ENCODE measurements at places on chromosomes 2 and 18.

DNA sequence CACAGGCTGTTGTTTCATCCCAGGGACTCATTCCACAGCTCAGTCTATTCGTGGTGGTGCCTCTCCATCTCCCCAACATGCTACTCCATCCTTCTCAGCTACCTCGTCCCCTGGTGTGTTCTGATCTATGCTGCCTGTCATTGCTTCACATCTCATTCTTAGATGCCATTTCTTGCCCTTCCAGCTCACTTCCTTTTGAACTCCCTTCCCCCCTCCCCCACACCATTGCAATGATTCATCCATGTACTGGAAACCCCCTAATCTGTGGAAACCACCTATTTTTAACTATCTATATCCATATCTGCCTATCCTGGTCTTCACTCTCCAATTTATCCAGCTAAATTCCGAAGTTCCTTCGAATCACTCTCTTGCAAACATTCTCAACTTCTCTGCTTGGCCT is 65.7 kb upstream of the PARD3B start:
- no peak for DNase-seq

DNA sequence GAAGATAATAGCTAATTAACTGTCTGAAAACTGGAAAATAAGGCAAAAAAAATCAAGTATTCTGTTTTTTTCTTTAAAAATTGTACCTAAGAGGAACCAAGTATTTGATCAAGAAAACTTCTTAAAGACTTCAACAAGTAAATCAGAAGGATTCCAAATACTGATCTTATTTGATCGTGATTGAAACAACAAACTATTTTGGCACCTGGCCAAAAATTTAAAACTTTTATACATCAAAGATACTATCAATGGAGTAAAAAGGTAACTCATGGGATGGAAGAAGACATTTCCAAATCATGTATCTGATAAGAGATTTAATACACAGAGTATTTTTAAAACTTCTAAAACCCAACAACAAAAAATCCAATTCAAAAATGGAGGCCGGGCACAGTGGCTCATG is 46.7 kb downstream of the CFAP210 start:
- DNase-seq = no peak

DNA sequence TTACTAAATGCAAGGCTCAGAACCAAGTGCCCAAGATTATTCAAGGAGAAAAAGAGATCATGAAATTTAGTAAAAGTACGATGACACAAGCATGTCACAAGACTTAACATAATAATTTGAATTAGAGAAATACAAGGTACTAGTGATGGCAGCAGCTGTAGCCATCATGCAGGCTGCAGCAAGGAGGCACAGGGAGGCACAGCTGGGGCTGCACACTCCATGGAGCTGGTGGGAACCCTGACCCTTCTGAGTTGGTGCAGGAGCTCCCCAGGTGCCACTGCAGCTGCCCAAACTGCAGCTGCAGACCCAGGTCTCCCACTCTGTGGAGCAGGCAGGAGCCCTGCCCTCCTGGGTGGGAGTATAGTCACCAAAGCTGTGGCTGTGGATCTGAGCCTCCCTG is 46.0 kb downstream of the COL3A1 start:
- no peak for DNase-seq

DNA sequence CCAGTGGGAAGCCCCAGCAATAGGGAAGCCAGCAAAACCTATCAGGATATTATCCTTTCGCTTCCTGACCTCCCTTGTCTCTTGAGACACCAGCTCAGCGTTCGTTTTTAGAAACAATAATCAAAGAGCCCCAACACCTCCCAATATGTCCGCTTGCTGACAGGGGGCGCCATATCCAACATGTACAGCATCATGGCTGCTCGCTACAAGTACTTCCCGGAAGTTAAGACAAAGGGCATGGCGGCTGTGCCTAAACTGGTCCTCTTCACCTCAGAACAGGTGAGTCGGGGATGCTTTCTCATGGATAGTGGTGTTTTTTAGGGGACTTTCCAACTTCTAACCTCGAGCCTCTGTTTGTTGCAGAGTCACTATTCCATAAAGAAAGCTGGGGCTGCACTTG is 28.7 kb downstream of the GAD1 start:
- no peak for DNase-seq

GRCh38 chr2:96549967-96550786 is 13.6 kb downstream of the ARID5A start:
- DNase-seq = no peak

DNA sequence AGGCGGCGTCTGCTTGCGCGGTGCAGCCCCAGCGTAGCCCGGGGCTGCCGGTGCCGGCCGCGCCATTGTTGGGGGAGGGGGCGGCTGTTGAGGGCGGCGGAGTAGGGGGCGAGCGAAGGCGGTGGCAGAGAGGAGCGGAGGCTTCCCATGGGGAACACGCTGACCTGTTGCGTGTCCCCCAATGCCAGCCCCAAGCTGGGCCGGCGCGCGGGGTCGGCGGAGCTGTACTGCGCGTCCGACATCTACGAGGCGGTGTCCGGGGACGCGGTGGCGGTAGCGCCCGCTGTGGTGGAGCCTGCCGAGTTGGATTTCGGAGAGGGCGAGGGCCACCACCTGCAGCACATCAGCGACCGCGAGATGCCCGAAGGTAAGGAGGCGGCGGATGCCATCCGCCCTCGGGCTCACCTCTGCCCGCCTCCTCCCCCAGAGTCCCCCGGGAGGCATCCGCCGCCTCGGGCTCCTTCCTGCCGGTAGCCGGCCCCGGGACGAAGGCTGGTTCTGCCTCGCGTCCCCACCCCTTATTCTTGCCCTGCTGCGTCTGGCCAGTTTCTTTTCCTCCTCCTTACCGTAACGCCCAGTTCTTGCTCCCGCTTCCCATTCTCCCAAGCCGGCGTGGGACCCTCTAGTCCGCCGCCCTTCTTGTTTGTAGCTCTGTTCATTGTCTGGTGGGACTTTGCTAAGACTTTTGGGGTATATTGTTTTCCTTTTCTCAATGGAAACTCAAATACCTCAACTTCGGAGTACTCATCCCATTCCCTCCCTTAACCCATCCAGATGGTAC is 500 bp downstream of the CCNYL1 start:
- DNase-seq = peak; percentile 29

DNA sequence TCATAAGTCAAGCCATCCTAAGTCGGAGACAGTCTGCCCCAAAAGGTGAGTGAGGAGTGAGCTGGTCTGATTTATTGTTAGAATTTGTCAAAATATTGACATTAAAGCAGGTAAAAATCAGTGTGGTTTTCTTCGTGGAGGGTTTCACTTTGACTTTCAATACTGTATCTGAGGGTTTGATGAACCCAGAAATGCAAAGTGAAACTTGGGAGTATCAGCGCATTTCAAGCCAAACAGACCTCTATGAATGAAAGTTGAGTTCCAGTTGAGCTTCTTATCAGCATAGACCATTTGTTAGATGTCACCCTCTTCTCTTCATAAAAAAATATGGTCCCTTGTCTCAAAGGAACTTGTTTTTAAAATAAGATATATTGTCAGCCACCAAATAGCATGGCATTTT is 21.7 kb upstream of the CXCR4 start:
- no peak for DNase-seq

- DNase-seq = no peak
Measured at GRCh38 chr2:85579266-85579935, 2.0 kb downstream of the VAMP8 start.

DNA sequence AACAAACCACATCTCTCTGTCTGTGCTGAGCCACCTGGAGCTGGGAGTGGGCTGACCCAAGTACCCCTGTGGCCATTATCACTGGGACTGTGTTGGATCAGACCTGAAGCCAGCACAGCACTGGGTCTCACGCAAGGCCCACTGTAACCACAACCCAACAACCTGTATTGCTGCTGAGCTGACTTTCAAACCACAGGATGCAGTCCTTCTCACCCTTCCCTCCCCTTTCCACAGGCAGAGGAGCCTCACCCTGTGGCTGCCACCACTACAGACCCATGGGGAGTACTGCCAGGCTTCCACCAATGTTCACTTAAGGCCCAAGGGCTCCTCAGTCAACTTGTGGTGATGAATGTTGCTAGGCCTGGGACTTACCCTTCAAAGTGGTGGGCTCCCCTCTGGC is 135.7 kb downstream of the DIS3L2 start:
- DNase-seq = no peak

GRCh38 chr2:239246723-239247122 is 154.1 kb downstream of the HDAC4 start:
- DNase-seq = no peak

GRCh38 chr2:163990541-163990940 is 254.7 kb upstream of the FIGN start:
- DNase-seq = no peak

DNA sequence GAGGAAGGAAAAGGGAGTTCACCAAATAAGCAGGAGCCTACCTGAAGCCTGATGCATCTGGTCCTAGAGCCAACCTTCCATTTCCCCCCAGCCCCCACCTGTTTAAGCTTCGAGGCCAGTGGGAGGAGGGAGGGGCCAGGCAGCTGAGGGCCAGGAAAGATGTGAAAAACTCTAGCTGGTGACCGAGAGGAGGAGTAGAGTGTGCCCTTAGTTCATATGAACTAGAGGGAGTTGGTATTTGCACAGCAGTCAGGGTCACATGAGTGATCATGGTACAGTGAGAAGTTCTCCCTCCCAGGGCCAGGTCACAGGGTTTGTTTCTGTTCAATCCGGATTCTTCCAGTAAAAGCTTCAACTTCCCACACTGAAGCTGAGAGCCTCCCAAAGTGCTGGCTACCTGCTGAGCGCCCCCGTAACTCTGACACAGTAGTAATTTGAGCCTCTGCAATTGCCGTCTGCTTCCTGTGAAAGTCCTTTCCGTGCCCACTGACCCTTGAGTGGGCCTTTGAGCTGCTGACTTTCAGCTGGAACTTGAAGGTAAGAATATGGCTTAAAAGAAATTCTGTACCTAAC is at the start of gene SULT1C2:
Gene SULT1C2, plus strand, starts transcription at position 362 of the 573 bp plus-strand sequence. CDS start 4,773 bp downstream, outside the sequence.
- DNase-seq = no peak

GRCh38 chr2:169001116-169001815 is 29.9 kb downstream of the ABCB11 start:
- DNase-seq = no peak

DNA sequence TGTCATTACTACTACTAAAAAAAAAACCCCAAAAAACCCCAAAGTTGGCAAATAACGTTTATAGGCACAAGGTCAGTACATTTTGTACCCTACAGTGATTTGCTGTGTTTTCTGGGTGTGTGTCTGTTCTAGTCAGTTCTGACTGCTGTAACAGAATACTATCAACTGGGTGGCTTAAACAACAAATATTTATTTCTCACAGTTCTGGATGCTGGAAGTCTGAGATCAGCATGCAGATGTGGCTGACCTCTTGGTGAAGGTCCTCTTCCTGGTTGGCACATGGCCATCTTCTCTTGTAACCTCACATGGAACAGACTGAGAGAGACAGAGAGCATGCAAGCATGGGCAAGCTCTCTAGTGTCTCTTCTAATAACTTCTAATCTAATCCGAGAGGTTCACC is 103.1 kb downstream of the CERS6 start:
- no peak for DNase-seq

- no peak for DNase-seq
Measured at GRCh38 chr2:241989074-241989473, 119.5 kb downstream of the RTP5 start.

GRCh38 chr2:3588084-3588483 is 6.8 kb upstream of the COLEC11 start:
- DNase-seq = no peak

GRCh38 chr18:72672364-72673184 is 128.4 kb upstream of the CBLN2 start:
- DNase-seq = no peak

GRCh38 chr2:72150861-72151356 is 3.2 kb upstream of the CYP26B1 start:
- DNase-seq = no peak

- DNase-seq = no peak
Measured at GRCh38 chr18:75249672-75250470, 39.3 kb downstream of the TSHZ1 start.

DNA sequence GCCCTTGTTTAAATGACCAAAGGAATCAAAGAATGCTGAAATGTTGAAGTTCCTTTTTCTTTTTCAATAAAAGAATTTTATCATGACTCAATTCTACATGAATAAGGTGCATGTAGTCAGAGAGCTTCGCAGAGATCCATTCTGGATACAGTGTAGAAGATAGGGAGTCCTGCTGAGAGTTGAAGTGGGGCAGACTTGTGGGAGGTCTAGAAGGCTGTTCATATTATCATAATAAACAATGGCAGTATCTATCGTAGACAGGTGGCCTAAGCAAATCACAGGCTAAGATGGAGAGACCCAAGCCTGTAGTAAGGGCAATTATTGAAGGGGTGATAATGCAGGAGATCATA is 1322.0 kb upstream of the CELF4 start:
- no peak for DNase-seq

GRCh38 chr2:180952082-180952481 is 28.3 kb upstream of the UBE2E3 start:
- DNase-seq = no peak

GRCh38 chr2:204437815-204438756 is 107.2 kb upstream of the PARD3B start:
- DNase-seq = no peak

- no peak for DNase-seq
Measured at GRCh38 chr2:88608184-88608583, 19.1 kb downstream of the EIF2AK3 start.

DNA sequence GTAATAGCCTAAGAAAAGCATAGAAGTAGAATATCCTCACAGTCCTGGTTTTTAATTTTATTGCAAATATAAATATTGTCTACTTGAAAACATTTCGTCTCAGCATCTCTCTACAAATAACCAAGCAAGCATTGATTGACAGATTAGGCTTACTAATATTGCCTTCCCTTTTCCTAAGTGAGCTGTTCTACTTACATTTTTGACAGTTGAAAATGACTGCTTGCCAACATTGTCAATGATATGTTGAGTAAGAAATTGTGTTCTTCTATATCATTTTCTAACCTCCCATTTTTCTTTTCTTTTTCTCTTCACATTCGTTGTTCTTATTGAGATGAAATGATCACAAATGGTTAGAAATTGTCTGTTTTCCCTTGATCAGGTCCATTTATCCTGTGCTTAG is 47.0 kb upstream of the STK39 start:
- DNase-seq = no peak

DNA sequence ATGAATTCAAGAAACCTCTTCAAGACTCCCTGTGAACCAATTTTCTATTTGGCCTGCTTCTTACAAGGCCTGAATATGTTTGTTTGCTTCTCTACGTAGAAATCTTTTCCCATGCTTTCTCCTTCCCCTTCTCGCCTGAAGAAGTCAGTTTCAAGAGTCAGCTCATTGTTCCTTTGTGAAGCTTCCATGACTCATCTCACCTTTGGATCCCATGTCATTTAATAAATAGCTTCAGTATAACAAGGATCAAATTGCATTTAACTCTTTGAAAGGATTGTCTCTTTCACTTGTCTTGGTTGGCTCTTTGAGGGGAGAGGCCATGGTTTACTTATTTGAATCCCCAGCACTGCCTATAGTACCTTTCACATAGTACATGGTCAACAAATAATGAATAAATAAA is 28.4 kb downstream of the CPS1 start:
- DNase-seq = no peak

- DNase-seq = no peak
Measured at GRCh38 chr2:42969231-42970150, 177.1 kb upstream of the HAAO start.

DNA sequence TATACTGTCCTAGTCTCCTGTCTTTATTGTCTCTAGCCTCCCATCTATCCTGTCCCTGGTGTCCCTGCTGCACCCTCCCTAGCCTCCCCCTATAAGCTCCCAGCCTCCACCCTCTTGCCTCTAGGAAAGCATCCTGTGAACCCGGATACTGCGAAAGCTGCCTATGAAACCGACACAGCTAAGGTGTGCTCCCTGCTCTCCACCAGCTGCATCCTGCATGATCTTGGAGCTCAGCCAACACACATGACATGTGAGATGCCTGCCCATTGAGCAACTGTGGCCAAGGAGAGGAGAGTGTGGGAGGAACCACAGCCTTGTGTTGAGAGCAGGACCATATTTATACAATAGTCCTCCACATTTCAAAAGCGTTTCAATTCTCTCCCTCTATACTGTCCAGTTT is 187.1 kb downstream of the ZBTB7C start:
- no peak for DNase-seq
